ENCODE measurements at places on chromosomes 12 and 14.

GRCh38 chr14:58899317-58899713 lies 261.6 kb downstream of the DACT1 start:
- DNase-seq, result no peak

DNA sequence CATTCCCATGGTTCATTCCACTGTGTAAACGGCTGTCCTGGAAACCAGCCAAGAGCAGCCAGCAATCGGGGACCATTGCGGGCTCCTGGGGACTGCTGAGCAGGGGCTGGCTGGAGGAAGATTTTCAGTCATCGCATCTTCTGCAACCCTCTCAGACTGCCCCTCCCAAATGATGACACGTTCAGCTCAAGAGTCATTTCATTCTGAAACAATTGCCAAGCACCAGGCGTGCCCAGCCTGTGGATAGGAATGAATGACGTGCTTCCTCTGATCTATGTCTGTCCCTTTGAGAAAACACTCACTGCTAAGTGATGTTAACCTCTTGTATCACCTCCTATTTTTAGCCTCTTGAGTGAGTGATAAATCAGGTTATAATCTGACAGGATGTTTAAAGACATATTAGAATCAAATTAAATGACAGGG lies 62.0 kb downstream of the NDUFA12 start:
- DNase-seq, result no peak

- no peak for DNase-seq
Observed at GRCh38 chr14:105161309-105161708, 7.3 kb downstream of the JAG2 start.

- no peak for DNase-seq
Observed at GRCh38 chr12:91846466-91847055, 299.1 kb downstream of the BTG1 start.

DNA sequence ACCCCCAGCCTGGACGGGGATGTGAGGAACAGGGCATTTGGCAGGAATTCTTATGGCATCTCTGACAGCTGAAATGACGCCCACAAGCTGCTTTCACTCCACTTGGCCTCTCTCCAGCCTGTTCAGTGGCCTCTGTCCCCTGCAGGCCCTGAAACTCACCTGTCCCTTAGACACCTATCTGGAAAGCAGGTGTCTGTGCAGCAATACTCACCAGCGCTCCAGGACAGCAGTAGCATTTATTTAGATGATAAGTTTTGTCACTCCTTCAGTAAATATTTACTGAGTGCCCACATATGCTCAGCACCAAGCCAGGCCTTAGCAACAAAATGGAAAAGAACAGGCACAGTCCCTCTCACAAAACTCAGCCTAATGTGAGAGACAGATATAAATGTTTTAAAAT lies 311.1 kb upstream of the FKBP4 start:
- DNase-seq, result no peak
